EH (cell line): ENCODE measurements at places on chromosomes 11 and 22.
A peak's percentile ranks its signal among the peaks of the same experiment; 100 is the strongest.

GRCh38 chr22:40312050-40312449, 34.2 kb upstream of the ADSL start:
- no peak for DNase-seq

DNA sequence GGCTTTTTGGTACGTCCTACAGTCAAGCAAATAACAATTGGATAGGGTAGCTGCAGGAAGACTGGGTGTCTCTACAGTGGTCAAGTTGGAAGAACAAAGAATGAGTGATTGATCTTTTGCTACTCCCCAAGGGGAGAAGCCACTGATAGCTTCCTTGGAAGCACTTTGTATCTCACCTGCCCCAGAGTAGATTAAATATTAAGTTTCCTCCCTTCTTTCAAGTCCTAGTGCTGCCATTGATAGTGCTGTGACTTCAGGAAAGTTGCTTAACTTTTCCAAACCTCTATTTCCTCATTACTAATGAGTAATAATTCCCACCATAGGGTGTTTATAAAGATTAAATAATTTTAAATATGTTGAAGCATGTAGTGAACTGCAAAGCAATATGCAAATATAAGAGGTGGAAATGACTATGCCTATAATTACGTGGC, 35.6 kb upstream of the EHF start:
- DNase-seq: no peak

DNA sequence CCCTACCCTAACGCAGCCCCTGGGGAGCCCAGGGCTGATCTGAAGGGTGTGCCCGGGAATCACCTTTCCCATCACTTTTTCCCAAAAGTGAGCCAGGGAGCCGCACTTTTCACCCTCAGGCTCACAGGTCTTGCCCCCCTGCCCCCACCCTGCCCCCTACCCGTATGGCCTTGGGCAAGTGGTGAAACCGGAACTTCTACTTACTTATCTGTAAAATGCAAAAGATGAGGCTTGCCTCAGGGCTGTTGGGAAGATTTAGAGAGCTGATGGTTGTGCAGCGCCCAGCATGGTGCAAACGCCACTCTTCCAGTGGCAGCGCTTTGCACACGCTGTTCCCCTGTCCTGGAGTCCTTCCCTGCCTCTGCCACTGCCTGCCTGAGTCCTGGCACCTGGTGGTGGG, 8.0 kb downstream of the SYT12 start:
- no peak for DNase-seq

DNA sequence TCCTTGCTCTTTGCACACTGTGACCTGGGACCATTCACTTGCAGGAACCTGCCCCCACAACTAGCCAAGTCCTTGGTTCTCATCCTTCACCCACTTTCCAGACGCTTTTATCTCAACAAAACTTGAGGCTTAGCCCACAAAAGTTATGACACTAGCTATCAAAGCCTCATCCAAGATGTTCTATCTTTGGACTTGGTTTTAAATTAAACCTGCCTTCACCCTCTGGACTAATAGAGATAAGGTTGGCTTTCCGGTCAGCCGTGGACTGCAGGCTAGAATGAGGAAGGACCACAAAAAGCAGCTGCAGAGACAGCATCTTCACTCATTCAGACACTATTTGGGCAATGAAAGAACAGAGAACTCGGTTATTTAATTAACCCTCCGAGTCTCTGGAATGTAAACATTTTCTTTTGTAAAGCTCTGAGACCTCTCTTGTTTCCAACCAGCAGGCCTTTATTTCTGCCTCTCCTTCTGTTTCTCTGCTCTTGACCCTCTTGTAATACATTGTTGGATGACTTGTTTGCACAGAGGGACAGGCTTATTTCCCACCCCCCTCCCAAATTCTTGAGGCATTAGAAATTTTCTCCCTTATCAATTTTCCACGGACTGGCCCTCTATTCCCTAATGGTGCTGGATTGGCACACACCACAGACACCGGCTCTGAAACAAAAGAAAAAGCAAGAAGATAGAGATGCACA, 41.4 kb downstream of the ARL14EP start:
- DNase-seq: no peak

GRCh38 chr22:27250886-27251285, 550.7 kb downstream of the MN1 start:
- no peak for DNase-seq

- DNase-seq: peak; percentile 95
These were observed 17.4 kb downstream of the CTSC start for GRCh38 chr11:88320149-88320559.
